Activated T-helper 1 cell treated with anti-CD3 and anti-CD28 coated beads, Interleukin-12 subunit alpha, Interleukin-12 subunit beta, Interleukin-2, Interleukin-4 antibody, amounts not matched to agents 30 ng/mL and 10 ng/mL and 1 ng/mL, durations not matched to agents 14 hours and 24 hours and 36 hours (primary cell): ENCODE measurements at places on chromosomes 3 and 15. TPM values are rescaled to one million over a fixed set of nuclear protein-coding genes. Genes with fewer than 3 reads are reported as not detected.
A peak's percentile ranks its signal among the peaks of the same experiment; 100 is the strongest.

REC114 gene
- not detected in 2 replicates for total RNA-seq

- H3K27me3 ChIP-seq, result no peaks in the 10 kb centered on the region
- H3K4me3 ChIP-seq, result no peak overlapping the region
- no peak overlapping the region for H3K27ac ChIP-seq
- peaks cover 26% of the 10 kb centered on the region for H3K36me3 ChIP-seq
- H3K4me1 ChIP-seq, result peaks cover 70% of the 10 kb centered on the region
- no peak for DNase-seq
These were observed 6.8 kb downstream of the TLNRD1 start for GRCh38 chr15:81007428-81008064.

DNA sequence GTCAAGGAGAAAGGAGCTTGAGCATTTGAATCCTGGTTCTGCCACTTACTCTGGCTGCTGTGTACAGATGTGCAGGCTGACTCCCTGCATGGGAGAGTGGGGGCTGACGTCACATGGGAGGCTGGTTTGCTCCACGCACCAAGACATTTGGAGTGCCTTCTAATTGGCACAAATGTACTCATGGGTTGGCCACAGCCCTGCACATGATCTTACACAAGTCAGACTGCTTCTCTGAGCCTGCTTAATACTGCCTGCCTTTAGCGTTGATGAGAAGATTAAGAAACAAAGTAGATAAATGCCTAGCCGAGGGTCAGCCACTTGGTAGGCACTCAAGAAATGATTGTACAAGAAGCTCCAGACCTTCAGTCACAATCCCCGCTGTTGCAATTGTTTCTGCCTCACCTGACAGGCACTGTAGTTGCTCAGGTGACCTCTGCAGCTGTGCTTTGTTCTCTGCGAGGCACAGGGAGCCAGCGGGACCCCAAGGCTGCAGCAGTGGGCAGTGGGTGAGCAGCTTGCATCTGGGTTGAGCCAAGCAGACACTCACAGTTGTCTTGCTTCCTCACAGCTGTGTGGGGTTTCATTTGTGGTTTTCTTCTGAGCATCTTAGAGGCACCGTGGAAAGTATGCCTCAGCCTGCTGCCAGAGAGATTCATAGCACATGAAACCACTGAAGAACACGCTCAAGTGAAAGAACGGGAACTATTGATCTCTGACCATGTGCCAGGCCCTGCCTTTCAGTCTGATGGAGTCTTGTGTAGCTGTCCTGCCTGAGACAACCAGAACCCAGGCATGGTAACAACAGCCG is 33.1 kb downstream of the GRK7 start:
- peak; percentile 74 for DNase-seq
- peak overlapping the region; percentile 79 for H3K4me3 ChIP-seq
- peaks cover 3% of the 10 kb centered on the region for H3K27me3 ChIP-seq
- H3K27ac ChIP-seq, result peak overlapping the region; percentile 99
- H3K4me1 ChIP-seq, result peaks cover 47% of the 10 kb centered on the region

LRRC34 gene
- total RNA-seq, result 2.8 and 2.9 TPM in 2 replicates

DNA sequence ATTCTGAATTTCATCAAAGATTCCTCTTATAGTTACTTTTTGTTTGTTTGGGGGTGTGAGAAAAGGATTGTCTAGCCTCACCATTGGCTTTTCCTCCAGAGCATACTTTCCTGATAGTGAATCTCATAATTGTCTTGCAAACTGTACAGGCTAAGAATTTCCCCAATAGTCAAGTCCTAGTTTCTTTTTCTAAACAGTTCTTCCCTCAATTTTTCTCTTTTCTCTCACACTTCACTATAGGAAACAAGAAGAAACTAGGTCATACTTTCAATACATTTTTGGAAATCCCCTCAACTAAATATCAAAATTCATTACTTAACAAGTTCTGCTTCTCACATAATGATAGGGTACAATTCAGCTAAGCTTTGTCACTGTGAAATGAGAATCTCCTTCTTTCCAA is 241.9 kb downstream of the IL20RB start:
- no peaks in the 10 kb centered on the region for H3K4me1 ChIP-seq
- no peak overlapping the region for H3K4me3 ChIP-seq
- no peaks in the 10 kb centered on the region for H3K36me3 ChIP-seq
- DNase-seq, result no peak
- no peak overlapping the region for H3K27ac ChIP-seq

GRCh38 chr3:196051282-196052076 is 30.4 kb downstream of the TFRC start:
- DNase-seq, result no peak
- peaks cover 37% of the 10 kb centered on the region for H3K4me1 ChIP-seq
- H3K4me3 ChIP-seq, result no peak overlapping the region
- H3K27ac ChIP-seq, result no peak overlapping the region
- H3K36me3 ChIP-seq, result peaks cover 57% of the 10 kb centered on the region

DNA sequence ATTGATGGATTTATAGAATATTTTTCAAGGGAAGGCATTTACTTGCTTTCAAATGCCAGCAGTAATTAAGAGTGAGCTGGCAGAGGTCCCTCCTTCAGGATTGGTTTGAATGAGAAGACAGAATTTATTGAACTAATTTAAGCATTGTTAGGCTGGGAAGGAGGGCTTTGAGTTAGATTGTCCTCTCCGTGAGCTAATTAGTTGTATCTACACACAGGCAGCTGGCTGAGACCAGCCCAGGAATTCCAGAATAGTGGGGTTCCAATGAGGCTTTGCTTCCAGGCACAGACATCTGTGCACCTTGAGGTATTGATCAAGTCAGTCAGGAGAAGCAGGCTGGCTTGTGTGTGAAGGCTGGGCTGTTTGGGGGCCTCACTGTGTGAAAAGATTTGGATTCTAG is 124.0 kb upstream of the WNT5A start:
- no peaks in the 10 kb centered on the region for H3K27me3 ChIP-seq
- H3K4me1 ChIP-seq, result no peaks in the 10 kb centered on the region
- H3K36me3 ChIP-seq, result no peaks in the 10 kb centered on the region

ATP6V1A gene
- total RNA-seq, result 39.1 and 40.0 TPM in 2 replicates

GRCh38 chr15:75523011-75523410 is 56.1 kb downstream of the PTPN9 start:
- no peaks in the 10 kb centered on the region for H3K4me1 ChIP-seq
- H3K27me3 ChIP-seq, result no peaks in the 10 kb centered on the region
- H3K27ac ChIP-seq, result no peak overlapping the region
- no peak for DNase-seq
- H3K4me3 ChIP-seq, result no peak overlapping the region
- peaks cover 30% of the 10 kb centered on the region for H3K36me3 ChIP-seq

DNA sequence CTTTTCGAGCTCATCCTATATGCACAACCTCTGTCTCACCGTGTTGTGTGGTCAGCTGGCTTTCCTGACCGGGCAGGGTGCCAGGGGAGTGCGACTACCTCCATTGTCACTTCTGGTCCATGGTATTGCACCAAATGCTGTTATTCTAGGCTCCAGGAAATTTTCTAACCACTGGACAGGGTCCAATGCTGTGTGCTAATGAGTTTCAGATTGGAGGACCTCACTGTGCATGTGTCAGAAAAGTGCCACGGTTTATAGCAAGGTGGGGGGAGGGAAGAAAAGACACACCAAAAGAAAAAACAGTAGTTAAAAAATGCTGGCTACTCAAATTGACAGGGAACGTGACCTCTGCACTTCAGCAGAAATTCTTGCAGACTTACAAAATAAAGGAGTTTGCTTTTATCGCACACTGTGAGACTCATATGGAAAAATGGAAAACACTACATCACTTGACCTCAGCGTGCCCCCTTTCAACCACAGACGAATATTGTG is 480.1 kb downstream of the FOXP1 start:
- H3K4me1 ChIP-seq, result peaks cover 66% of the 10 kb centered on the region
- no peak for DNase-seq
- H3K27me3 ChIP-seq, result peaks cover 2% of the 10 kb centered on the region
- peaks cover 40% of the 10 kb centered on the region for H3K36me3 ChIP-seq
- H3K4me3 ChIP-seq, result no peak overlapping the region

B3GALNT1 gene
- total RNA-seq, result 2.4 and 2.6 TPM in 2 replicates

SOX14 gene
- total RNA-seq, result not detected in 2 replicates

- no peak overlapping the region for H3K4me3 ChIP-seq
- no peak overlapping the region for H3K27ac ChIP-seq
- DNase-seq, result no peak
- H3K27me3 ChIP-seq, result no peaks in the 10 kb centered on the region
These were observed 33.7 kb upstream of the TTBK2 start for GRCh38 chr15:42954291-42954690.

GRCh38 chr3:12237912-12238650 is 50.8 kb upstream of the PPARG start:
- H3K27me3 ChIP-seq, result peaks cover 4% of the 10 kb centered on the region
- peak overlapping the region; percentile 19 for H3K27ac ChIP-seq
- no peaks in the 10 kb centered on the region for H3K36me3 ChIP-seq
- no peak for DNase-seq
- no peak overlapping the region for H3K4me3 ChIP-seq

IGDCC3 gene
- not detected in 2 replicates for total RNA-seq

DNA sequence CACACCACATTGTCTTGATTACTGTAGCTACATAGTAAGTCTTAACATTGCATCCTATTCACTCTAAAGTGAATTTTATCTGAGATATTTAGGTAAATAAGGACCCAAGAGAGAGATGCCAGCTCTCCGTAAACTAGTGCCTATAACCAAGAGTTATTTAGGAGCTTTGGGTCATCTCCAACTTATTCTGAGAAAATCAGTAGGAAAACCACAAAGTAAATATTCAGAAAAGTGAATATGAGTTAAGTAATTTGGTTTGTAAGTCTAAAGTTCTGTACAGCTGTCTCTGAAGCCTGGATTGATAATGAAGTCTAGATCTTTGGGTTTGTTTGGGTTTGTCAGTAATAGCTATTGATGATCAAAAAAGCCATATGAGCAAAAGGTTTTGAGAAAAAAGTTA is 120.0 kb downstream of the FNDC3B start:
- H3K27ac ChIP-seq, result no peak overlapping the region
- peaks cover 5% of the 10 kb centered on the region for H3K36me3 ChIP-seq
- peaks cover 2% of the 10 kb centered on the region for H3K27me3 ChIP-seq
- peaks cover 14% of the 10 kb centered on the region for H3K4me1 ChIP-seq

DNA sequence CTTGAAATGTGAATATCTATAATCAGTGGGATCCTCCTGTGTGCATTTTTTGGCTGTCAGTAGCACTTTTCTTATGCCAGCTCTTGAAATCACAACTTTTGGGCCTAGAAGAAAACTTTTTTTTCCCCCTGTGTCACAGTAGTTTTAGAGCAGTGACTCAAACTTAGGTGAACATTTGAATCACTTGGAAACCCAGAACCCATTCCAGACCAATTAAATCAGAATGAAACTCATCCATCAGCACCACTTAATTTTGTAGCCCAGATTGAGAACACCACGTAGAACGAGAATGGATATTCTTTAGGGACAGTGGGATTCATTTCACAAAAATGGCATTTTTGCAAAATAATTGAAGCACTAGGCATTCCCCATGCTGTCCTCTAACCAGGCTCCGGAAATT is 224.8 kb upstream of the NANOGP8 start:
- H3K27ac ChIP-seq, result no peak overlapping the region
- H3K27me3 ChIP-seq, result no peaks in the 10 kb centered on the region
- no peaks in the 10 kb centered on the region for H3K36me3 ChIP-seq
- DNase-seq, result no peak

GRCh38 chr3:190429681-190430080 is 20.0 kb downstream of the TMEM207 start:
- no peaks in the 10 kb centered on the region for H3K36me3 ChIP-seq
- no peak for DNase-seq
- no peaks in the 10 kb centered on the region for H3K4me1 ChIP-seq
- H3K4me3 ChIP-seq, result no peak overlapping the region
- no peak overlapping the region for H3K27ac ChIP-seq

DNA sequence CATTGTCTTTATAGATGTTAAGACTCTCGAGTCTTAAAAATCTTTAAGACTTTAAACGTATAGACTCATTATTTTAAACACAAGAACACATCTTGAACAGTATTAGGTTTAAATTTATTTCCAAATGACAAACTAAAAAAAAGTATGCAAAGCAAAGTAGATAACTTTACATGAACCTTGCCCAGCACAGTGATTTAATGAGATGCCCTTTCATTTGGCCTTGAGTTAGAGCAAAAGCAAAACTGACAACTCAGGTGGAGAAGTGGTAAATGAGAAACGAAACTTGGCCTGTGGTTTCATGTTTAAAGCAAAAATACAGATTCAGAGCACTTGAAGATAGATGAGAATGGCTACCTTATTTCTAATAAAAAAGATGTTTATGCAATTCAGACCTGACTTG is 8.6 kb downstream of the GPR15 start:
- H3K27ac ChIP-seq, result peak overlapping the region; percentile 76
- peak overlapping the region; percentile 41 for H3K4me3 ChIP-seq
- H3K4me1 ChIP-seq, result peaks cover 75% of the 10 kb centered on the region
- no peaks in the 10 kb centered on the region for H3K27me3 ChIP-seq
- H3K36me3 ChIP-seq, result peaks cover 11% of the 10 kb centered on the region
- DNase-seq, result no peak

DNA sequence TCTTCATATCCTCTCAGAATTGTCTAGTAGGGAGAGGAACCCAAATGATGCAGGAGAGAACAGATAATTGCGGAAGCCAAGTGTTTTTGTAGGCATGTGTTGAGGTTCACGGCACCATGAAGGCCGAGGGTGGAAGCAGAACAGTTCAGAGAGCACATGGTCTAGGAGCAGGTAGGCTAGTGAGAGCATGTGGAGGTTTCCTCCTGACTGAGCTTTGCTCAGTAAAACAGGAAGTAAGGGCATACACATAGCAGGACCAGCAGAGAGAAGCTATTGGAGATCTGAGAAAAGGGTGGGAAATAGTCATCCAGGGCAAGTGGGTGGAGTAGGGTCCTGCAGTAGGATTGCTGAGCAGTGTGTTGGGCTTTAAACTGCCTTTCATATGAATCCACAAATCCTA is 491.1 kb downstream of the FHIT start:
- peaks cover 4% of the 10 kb centered on the region for H3K4me1 ChIP-seq
- no peak overlapping the region for H3K4me3 ChIP-seq
- no peaks in the 10 kb centered on the region for H3K36me3 ChIP-seq

GRCh38 chr3:180898572-180898971 is 13.9 kb upstream of the FXR1 start:
- no peak for DNase-seq
- no peaks in the 10 kb centered on the region for H3K36me3 ChIP-seq
- peaks cover 3% of the 10 kb centered on the region for H3K27me3 ChIP-seq
- H3K27ac ChIP-seq, result no peak overlapping the region

GRCh38 chr15:95538693-95539092 is 791.8 kb upstream of the NR2F2 start:
- no peaks in the 10 kb centered on the region for H3K36me3 ChIP-seq
- no peaks in the 10 kb centered on the region for H3K4me1 ChIP-seq
- no peak for DNase-seq
- no peak overlapping the region for H3K4me3 ChIP-seq

SAMMSON gene
- not detected in 2 replicates for total RNA-seq

- no peak overlapping the region for H3K27ac ChIP-seq
- H3K4me3 ChIP-seq, result no peak overlapping the region
- H3K27me3 ChIP-seq, result peaks cover 9% of the 10 kb centered on the region
- no peak for DNase-seq
- peaks cover 15% of the 10 kb centered on the region for H3K4me1 ChIP-seq
- H3K36me3 ChIP-seq, result no peaks in the 10 kb centered on the region
These were observed 56.9 kb downstream of the CYP19A1 start for GRCh38 chr15:51281368-51281967.

DNA sequence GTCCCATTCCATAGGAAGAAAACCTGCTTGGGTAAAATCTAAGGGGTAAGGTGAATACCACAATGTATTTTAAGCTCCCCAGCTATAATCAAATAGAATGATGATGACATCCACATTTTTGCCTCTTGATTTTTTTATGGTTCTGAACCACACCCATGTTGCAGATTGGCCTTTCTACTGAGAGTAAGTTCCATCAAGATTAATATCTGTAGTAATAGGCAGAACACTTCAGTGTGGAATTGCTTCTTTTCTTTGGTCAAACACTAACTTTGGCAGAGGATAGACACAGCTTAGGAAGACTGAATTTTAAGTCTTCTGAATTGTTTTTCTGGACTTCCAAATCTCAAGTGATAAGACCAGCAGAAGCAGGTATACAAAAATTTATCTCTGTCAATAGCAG is 27.0 kb downstream of the PLS1 start:
- no peak overlapping the region for H3K4me3 ChIP-seq
- H3K27me3 ChIP-seq, result peaks cover 2% of the 10 kb centered on the region
- H3K27ac ChIP-seq, result no peak overlapping the region
